ENCODE measurements at places on chromosomes 13 and 19.

DNA sequence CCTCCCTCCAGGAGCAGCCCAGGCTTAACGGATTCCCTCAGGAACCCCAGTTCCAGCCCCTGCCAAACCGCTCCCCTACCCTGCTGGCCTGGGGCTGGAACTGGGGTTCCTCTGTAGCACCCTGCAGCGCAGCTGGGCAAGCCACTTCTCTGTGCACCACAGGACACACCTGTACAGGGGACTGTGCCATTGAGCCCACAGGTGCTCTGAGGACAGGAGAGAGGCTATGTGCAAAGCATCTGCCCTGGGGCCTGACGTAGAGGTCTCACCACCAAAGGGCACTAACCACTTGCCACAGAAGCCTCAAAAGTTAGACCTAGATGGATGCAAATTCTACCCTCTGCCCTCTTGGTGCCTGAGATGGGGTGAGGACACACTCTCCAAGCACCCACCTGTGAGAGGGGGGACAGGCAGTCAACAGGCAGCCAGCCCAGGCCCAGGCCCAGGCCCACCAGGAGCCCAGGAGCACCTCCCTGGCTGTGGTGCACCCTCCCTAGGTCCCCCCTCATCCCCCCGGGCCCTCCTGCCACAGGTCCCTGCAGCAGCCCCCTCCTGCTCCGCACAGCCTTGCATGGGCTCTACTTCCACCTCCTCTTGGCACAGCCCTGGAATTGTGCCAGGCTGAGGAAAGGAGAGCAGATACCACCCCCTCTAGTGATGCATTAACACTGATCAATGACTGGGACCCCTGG is 27.6 kb upstream of the SLC35E1 start:
- DNase-seq = no peak

DNA sequence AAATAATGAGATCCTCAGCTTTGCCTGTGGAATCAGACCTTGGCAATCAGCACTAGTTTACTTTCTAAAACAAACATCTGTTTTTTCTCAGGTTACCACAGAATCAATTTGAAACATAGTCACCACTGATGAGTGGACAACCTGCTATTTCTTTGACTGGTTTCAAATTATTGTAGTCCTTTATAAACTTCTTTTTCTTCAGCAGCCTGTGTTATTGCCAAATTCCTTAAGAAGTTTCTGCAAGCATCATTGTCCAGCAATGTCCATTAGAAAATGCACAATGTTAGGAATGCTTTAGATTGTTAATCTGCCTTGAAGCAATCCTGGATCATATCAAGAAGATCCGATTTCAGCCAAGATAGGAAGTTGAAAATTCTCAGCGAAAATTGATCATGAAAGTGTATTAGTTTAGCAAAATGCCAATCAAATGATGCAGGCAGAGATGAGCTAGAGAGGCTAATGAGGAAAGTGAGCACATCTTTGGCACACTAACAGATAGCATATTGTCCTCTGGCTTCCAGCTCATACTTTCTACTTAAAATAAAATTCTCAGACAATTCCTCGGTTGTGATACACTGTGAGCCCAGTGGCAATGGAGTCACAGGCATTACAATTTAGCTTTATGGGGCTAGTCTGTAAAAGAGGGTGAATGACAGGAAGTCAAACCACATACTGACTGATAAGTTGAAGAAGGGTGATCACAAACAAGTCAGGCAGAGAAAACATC is 270.6 kb downstream of the SLITRK6 start:
- no peak for DNase-seq

DNA sequence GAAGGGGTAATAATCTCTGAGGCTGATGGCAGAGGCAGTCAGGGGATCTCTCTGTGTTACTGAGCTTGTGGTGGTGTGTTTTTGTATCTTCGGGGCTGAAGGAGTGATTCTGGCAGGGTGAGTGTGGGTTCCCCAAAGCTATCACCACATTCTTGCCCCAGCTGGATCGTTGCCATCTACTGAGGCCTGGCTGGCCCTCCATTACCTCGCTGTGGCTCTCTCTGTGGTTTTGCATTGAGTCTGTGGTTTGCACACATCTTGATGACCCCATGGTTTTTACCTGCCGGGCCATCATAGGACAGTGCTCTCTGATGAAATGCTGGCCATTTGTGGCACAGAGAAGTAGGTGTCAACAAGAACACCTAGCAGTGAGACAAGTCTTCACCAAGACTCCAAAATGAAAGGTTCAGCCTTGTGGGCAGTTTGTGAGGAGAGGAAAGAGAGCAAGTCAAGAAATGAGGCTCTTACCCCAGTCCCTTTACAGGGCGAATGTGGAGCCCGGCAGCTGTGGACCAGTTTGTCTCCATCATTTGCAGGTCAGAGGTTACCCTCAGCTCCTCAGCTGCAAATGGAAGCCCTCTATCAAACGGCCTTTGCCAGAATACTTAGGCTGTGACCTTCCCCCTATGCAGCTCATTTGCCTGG is 69.0 kb upstream of the NPAS1 start:
- DNase-seq = no peak

DNA sequence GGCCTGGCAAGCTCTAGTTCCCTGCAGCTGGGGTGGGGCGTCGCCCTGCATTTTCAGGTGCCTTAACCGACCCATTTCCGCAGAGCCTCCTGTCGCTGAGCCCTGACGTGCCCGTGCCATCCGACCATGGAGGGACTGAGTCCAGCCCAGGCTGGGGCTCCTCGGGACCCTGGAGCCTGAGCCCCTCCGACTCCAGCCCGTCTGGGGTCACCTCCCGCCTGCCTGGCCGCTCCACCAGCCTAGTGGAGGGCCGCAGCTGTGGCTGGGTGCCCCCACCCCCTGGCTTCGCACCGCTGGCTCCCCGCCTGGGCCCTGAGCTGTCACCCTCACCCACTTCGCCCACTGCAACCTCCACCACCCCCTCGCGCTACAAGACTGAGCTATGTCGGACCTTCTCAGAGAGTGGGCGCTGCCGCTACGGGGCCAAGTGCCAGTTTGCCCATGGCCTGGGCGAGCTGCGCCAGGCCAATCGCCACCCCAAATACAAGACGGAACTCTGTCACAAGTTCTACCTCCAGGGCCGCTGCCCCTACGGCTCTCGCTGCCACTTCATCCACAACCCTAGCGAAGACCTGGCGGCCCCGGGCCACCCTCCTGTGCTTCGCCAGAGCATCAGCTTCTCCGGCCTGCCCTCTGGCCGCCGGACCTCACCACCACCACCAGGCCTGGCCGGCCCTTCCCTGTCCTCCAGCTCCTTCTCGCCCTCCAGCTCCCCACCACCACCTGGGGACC is 1.2 kb downstream of the ZFP36 start:
- DNase-seq = no peak

DNA sequence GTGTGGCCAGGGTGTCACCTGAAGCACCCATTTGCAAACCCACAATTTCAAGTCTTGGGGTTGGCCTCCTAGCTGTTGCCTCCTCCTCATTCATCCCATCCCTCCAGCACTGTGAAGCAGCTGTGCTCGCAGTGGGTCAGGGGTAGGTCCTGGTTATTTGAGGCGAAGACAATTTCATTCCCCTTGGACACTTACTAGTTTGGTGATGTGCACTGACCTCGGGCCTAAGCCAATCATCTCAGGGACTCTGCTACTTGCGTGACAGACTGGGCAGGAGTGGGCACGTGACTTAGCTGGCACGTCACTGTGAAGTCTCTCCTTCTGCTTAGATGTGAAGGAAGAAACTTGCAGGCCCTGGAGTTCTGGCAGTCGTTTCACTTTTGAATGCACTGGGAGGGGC is 3.5 kb upstream of the ATP11A start:
- DNase-seq = no peak

- DNase-seq = no peak
Observed at GRCh38 chr13:33007237-33007636, 9.0 kb upstream of the KL start.

DNA sequence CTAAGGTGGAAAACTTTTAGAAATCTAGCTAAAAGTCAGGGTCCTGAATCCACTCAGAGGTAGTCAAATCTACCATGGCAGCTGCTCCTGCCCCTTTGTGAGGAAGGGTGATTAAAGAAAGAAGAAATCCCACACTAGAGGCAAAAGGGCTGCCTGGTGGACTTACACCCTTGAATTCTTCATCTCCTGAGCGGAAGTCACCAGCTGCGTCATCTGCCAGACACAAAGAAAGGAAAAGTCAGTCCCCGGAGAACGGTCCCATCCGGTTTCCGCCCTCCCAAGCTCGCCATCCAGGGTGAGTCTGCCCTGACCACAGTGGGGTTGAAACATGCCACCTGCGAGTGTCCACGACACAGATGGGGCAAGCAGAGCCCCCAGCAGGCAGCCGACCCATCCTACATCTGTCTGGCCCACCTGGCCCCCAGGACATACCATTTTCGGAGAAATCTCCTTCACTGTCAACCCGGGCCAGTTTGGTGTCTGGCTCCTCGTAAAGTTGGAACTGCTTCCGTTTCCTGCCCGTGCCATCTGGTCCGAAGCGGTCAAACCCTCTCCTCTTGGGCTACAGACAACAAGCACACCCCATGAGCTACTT is 7.7 kb downstream of the AKAP8 start:
- no peak for DNase-seq

GRCh38 chr19:38383743-38384142 is 4.1 kb downstream of the GGN start:
- DNase-seq = no peak

DNA sequence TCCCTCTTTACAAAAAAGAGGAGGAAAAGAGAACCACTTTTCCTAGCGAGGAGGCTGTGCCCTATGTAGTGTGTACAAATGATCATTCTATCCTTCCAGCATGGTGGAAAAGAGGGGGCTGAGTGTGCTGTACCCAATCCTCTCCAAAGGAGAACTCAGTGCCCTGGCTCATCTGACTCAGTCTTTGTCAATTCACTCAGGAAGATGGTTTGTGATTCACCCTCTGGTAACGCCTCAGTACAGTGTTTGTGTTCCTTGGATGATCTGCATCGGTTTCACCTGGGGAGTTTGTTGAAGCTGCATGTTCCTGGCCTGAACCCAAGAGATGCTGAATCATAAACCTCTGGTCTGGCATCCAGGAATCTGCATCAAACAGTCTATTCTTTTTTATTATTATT is 18.3 kb upstream of the ENOX1 start:
- DNase-seq = no peak

DNA sequence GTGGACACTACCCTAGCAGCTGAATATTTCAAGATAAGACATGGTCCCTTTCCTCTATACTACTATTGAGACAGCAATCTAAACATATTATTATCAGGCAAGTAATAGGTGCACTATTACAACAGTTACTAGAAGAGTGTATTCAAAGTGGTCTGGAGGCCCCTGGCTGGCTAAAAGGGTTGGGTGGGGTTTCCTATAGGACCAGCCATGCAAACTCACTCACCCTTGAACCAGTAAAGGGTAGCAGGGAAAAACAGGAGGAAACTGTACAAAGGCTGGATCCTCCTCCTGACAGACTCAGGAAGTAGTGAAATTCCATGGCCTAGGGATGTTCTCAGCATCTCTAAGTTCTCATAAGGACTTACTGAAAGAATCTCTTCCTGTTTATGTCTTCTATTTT is 7.7 kb downstream of the SMAD9 start:
- no peak for DNase-seq

DNA sequence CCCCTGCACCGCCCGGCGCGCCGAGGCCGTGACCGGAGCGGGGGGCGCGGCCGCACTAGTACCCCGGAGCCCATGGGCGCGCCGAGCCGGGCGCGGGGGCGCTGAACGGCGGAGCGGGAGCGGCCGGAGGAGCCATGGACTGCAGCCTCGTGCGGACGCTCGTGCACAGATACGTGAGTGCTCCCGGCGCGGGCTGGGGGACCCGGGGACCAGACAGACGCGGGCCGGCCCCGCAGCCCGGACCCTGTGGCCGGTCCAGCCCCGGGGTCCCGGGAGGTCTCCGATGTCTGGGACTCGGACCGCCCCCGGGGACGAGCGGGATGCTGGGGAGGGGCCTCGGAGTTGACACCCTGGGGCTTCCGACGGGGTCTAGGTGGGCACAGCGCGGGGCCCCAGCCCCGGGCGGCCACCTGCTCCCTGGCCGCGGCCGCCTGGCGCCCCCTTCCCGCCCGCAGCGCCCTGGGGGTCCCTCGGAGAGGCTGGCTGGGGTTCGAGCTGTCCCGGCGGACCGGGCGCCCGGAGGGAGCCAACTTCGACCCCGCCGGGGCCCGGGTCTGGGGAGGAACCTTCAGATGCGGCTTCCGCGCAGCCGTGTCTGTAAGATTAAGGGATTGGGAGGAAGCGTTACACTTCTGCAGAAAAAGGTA is 568 bp downstream of the ATP11A start:
- DNase-seq = no peak

- DNase-seq = no peak
Observed at GRCh38 chr19:18205200-18205892, 1.5 kb upstream of the RAB3A start.

DNA sequence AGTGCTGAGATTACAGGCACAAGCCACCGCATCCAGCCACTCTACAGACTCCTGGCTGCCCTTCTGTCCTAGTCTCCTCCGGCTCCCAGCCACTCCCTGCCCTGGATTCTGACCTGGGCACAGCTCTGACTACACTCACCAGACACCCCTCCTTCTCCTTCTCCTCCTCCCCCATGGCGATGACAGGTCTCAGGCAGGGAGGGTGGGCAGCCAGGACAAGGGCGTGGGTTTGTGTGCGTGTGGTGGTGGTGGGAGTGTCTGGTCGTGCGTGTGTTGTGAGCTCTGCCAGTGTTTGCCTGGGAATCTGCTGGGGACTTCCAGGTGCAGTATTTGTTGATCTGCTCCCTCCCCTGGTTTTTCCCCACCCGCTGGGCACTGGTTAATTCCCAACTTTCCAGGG is 3.0 kb upstream of the NCCRP1 start:
- DNase-seq = no peak

DNA sequence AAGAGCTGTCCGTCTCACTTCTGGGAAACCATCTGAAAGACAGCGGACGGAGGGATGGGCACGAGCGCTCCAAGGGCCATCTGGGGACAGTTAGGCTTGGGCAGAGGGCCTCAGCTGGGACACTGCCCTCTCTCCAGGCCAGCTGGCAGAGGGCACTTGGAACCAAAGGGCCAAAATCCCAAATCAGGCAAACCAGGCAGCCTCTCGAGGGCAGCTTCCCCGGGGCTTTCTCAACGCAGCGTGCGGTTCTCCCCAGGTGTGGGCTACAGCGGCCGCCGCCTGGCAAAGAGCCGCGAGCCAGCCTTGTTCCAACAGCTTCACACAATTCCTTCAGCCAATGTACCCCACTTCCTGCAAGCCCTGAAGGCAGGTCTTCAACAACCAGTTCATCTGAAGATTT is 5.0 kb downstream of the MLLT1 start:
- DNase-seq = no peak

GRCh38 chr13:86476656-86477055 is 677.4 kb upstream of the SLITRK6 start:
- no peak for DNase-seq

GRCh38 chr13:113539822-113540221 is 44.7 kb upstream of the TFDP1 start:
- no peak for DNase-seq

DNA sequence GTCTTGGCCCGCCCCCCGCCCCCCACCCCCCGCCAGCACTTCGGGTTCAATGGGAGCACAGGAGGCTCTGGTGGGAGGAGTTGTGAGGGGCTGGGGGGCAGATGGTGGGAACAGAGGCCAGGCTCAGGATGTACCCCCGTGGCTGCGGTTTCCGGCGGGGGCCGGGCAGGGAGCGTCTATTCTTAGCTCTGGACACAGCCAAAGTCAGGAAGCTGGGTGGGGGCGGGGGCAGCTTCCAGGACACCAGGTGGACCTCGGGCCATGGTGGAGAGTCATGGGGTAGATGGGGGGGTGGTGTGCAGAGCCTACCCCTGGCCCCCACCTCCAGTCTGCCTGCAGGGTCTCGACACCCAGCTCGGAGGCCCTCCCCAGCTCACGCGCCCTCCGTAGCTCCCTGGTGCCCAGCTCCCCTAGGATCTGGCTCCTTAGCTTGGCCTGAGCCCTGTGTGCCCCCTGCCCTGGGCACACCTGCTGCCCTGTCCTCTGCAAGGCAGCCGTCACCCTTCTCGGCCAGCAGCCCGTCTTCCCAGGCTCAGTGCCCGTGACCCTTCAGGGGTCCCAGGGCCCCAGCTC is 2.2 kb upstream of the TBXA2R start:
- DNase-seq = no peak

Measured in cerebellar nuclear complex (tissue), 1 donor.